ENCODE measurements at places on chromosomes 7 and 10. TPM values are rescaled to one million over a fixed set of nuclear protein-coding genes. Genes with fewer than 3 reads are reported as not detected.

CFAP70 gene
- total RNA-seq, result 0.38 TPM

CACNB2 gene
- total RNA-seq, result 0.19 TPM

ACSM6 gene
- not detected for total RNA-seq

OR2A1 gene
- under 0.01 TPM for total RNA-seq

INHBA gene
- total RNA-seq, result 47.5 TPM

ST8SIA6 gene
- total RNA-seq, result not detected

NPSR1 gene
- not detected for total RNA-seq

CYP17A1 gene
- total RNA-seq, result not detected

HOXA6 gene
- total RNA-seq, result 0.28 TPM

SUN3 gene
- not detected for total RNA-seq

GPR146 gene
- 9.0 TPM for total RNA-seq

TUBB8 gene
- not detected for total RNA-seq

CNOT4 gene
- 5.6 TPM for total RNA-seq

UTF1 gene
- total RNA-seq, result not detected

LEP gene
- total RNA-seq, result not detected

GBX1 gene
- not detected for total RNA-seq

AKR1D1 gene
- total RNA-seq, result not detected

TYSND1 gene
- 7.9 TPM for total RNA-seq

MYPN gene
- 1.1 TPM for total RNA-seq

ADCK2 gene
- total RNA-seq, result 26.8 TPM

C1QL3 gene
- total RNA-seq, result not detected

TRIL gene
- 0.56 TPM for total RNA-seq

PTPRE gene
- total RNA-seq, result 1.7 TPM

UCN3 gene
- not detected for total RNA-seq

GPRIN2 gene
- not detected for total RNA-seq

CNNM1 gene
- total RNA-seq, result 0.28 TPM

MYH16 gene
- not detected for total RNA-seq

RBM20 gene
- 0.19 TPM for total RNA-seq

PCLO gene
- total RNA-seq, result 0.19 TPM

MINPP1 gene
- 48.2 TPM for total RNA-seq

RFC2 gene
- total RNA-seq, result 45.2 TPM

CLRN3 gene
- total RNA-seq, result not detected

TRIM56 gene
- 12.8 TPM for total RNA-seq

HMX2 gene
- not detected for total RNA-seq

DGKI gene
- total RNA-seq, result 22.3 TPM

All from regular cardiac myocyte (primary cell).